Smooth muscle cell of the pulmonary artery (primary cell): ENCODE measurements at places on chromosomes 4 and X. TPM values are rescaled to one million over a fixed set of nuclear protein-coding genes. Genes with fewer than 3 reads are reported as not detected.

The NUP62CL gene
- not detected in 2 replicates for total RNA-seq

The PABPC4L gene
- total RNA-seq, result 0.26 and 0.30 TPM in 2 replicates

The SH3BGRL gene
- 50.8 and 71.4 TPM in 2 replicates for total RNA-seq

The TEX28 gene
- not detected in 2 replicates for total RNA-seq

The DNAAF6 gene
- total RNA-seq, result not detected in 2 replicates
